ENCODE measurements at places on chromosomes 5 and 9. TPM values are rescaled to one million over a fixed set of nuclear protein-coding genes. Genes with fewer than 3 reads are reported as not detected.

- no peak for DNase-seq
Measured at GRCh38 chr5:17212996-17213395, 4.4 kb upstream of the BASP1 start.

DNA sequence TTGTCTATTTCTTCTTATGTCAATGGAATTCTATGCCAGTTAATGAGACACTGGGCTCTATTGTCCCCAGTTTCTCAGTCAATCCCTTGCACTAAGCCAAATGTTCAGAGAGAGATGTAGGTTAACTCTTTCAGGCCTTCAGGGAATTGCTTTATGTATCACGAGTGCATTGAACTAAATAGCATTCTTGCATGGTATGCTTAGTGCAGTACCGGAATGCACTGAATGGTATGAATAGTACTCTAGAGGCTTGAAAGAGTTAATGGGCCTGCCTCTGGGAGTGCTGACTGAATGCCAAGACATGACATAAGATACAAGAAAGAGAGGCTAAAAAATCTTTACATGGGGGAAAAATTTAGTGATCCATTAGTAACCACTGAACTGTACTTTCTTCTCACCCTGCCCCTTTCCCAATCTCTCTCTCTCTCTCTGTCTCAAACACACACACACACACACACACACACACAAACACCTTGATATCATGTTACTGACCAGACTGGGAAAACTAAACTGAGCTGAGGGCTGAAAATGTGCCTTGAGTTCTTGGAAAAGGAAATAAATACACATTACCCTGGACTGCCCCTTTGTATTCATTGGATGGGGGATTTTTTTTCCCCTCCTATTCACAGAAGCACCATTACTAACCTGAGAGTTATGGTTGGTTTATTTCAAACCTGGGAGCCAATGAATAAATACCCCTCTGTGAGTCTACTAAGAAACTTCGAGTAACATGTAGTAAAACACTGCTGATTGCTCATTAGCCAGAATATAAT is 35.4 kb upstream of the TMC1 start:
- no peak for DNase-seq

DNA sequence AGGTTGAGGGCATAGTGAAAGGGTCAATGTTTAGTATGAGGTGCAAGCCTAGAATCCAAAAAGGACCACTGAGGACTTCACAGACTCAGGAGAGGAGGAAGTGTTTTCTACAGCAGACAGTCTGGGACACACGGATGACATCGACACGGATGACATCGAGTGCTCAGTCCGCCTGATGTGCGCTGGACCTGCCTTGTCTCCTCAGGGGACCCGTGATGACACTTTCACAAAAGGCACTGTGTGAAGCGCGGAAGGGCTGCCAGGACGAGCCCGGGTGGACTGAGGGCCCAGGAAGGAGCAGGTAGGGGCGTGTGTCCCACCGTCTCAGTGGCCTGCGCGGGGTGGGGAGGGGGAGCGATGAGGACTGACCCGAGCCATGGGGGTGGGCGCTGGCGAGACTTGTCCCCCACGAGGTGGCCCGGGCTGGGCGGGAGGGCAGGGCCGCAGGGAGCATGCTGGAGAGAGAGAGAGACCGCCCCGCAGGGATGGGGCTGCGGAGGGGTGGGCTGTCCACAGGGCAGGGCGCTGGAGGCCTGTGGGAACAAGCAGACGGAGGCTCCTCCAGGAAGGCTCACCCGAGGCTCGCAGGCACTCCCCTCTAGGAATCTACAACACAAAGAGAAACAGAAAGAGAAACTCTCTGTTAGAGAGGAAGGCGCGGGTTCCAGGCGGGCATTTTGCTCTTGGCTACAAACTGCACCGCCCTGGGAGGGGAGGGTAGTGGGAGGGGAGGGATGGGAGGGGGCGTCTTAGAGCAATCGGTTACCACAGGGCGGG is 54.9 kb downstream of the USP20 start:
- DNase-seq: peak; percentile 59

DNA sequence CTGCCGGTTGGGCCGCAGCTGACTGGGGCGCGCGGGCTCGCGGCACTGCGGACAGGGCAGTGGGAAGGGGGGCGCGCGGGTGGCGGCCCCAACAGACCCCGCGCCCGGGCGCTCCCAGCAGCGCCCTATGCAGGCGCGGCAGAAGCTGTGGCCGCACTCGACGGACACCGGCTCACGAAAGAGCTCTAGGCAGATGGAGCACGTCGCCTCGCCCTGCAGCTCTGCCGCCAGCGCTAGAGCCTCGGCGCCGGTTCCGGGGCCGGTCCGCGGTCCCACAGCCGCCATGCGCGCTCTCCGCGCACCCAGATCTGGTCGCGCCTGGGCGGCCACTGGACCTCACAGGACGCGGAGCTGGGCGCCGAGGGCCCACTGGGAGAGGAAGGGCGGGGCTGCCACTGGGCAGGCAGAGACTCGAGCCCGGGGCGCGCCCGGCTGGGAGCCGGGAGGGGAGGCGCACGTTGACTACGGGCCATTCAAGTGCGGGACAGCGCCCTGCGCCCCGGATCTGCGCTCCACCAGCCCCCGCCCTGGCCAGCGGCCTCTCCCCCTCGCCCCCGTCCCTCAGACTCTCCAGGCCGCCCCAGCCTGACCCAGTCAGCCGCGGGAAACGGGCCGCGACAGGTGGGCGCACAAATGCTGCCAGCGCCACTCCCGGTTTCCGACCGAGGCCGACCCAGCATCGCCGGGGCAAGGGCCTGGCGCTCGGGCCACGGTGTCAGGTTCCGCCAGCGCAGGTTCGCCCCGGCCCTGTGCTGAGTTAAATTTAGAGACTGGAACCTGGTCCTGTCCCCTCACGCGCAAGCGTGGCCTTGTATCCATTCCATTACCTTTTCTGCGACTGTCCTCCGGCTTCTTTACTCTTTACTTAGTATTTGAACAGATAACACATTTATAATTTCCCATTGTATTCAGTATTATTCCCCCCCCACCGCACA is at the start of gene TRIM7:
TRIM7 (minus strand) TSS at position 371 of the 935 bp plus-strand sequence; CDS start at position 285, 86 bp downstream.
- peak; percentile 71 for DNase-seq

DNA sequence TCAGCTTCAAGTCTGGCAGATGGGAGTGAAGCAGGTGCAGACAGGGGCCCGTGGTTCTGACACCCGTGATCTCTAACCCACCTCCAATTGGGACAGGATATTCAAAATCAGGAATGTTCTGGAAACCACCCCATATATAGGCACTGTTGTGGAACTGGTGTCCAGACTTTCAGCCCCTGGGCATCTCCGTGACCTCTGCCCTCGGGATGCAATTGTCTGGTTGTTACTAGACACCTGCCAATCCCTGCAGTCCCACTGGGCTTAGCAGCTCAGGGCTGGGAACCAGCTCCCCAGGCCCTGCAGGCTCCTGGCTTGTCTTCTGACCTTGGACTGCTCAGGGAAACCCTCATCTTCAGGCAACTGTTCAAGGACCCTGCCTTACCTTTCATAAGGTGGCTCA is 38.8 kb downstream of the NTNG2 start:
- no peak for DNase-seq

GRCh38 chr5:85278193-85278592 is 893.5 kb upstream of the EDIL3 start:
- DNase-seq: no peak

DNA sequence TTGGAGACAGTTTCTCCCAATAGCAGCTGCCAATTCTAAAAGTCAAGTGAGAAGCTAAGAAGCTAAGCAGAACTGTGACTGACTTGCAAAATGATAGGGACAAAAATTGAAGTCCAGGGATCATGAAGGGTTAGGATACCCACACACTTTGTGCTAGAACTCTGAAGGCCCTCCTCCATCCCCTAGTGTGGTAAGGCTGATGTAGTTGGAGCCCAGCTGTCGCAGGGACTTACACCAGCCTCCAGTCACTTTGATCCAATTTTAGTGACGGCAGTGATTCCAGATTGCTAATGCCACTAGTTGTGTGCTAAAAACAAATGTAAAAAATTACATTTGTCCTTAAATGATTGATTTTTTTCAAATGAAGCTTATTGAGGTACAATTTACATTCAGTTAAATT is 742.7 kb upstream of the ZNF608 start:
- no peak for DNase-seq

DNA sequence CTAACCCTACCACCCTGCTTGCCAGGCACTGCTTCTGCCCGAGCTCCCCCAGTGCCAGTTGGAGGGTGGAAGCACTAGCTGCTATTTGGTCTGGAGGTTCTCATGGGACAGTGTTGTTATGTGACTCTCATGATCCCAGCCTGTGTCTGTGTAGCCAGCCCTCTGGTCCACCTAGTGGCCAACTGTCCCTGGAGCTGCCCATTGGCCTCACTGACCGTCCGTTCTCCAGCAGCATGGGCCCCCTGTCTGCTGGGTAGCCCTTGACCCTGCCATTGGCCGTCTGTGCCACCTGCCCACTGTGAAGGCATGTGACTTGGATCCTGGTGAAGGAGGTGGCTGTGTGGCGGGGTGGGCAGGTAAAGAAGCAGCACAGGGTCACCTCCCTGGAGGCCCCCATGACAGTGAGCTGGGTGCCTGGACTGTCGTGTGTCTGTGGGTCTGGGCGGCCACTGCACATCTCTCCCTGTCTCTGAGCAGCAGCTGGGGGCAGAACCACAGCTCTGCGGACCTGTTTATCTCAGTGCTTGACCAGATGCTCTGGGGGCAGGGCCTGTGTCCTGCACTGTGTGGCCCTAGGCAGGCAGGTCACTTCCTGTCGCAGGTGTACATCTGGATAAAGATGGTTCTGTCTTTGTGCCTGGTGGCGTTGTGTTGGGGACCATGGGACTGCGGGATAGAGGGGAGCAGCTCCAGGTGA is 11.4 kb downstream of the PHF2 start:
- peak; percentile 26 for DNase-seq

DNA sequence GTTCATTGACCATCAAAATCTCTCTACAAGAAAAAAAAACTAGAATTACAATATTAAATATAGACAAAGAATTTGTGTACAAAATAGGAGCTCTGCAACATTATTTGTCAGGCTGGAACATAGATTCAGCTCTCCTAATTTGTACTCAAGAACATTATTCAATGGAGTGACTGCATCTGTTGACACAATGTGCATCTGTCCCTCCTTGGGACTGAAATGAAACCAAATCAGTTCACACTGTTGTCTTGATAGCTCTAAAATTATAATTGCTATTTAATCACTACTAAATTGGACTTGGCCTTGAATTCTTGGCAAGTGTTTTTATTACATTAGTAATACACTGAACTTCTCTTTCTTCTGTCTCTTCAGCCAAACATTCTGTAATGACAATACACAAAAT is 47.7 kb downstream of the FTMT start:
- no peak for DNase-seq

The SLC6A18 gene
- total RNA-seq: 0.11 TPM

DNA sequence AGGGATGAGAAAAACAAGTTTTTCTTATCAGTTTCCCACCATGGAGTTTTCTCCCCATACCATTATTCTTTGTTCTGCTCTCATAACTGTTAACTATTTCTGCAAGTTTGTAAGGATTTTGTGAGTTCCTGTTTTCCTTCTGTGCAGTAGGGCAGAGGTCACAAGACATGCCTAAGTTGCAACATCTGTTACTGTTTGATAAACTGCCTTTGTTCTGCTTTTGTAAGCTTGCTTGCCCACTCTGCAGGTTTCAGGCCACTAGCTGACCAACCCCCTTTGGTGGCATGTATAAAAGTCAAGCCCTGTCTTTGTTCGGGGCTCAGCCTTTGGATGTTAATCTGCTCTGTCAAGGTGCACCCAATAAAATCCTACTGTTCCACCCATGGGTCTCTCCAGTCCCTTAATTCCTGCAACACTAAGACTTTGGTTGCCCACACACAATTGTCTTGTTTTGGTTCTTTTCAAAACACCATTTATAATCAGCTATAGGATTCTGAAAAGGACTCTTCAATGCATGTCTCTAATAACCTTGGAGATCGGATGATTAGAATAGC is 545.4 kb downstream of the CDH9 start:
- no peak for DNase-seq

DNA sequence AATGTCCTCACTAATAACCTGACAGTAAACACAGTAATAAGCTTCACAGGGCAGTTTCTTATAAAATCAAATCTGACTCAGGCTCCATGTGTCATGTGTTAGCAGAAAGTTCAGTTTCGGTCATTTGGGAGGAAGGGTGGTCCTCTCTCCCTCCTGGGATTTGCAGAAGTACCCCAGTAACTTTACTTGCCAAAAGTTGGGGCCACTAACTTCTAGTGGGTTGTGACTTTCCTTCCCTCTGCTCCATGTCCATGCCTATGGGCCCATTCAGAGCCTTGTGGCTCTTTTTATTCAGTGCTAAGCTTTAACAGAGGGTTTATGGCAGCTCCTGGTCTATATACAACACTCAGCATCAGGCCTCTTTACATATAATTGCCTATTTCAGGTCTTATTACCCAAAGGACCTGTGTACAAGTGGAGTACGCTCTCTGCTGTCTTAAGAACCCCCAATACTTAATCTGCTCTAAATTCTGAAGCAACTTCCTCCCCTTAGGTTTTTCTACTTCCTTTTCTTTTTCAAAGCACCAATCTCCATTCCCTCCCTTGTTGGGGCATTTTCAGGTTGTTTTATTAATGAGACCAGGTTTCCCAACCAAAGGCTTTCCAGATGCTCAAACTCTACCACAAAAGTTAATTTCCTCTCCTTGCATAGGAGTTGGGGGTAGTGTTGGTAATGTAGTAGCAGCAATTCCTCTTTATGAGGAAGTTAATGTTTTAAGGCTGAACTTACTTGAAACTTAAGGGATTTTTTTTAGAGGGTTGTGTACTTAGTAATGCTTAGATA is 107.7 kb downstream of the CCDC192 start:
- no peak for DNase-seq

The TIFAB gene
- 0.31 TPM for total RNA-seq

The SPACA9 gene
- 2.6 TPM for total RNA-seq

DNA sequence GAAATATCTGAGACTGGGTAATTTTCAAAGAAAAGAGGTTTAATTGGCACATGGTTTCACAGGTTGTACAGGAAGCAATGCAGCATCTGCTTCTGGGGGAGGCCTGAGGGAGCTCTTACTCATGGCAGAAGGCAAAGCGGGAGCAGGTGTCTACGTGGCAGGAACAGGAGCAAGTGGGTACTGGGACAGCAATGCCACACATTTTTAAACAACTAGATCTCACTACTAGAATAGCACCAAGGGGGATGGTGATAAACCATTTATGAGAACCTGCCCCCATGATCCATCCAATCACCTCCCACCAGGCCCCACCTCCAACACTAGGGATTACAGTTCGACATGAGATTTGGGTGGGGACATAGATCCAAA is 47.6 kb upstream of the HOMER1 start:
- DNase-seq: no peak

The ANKRD31 gene
- 0.11 TPM for total RNA-seq

DNA sequence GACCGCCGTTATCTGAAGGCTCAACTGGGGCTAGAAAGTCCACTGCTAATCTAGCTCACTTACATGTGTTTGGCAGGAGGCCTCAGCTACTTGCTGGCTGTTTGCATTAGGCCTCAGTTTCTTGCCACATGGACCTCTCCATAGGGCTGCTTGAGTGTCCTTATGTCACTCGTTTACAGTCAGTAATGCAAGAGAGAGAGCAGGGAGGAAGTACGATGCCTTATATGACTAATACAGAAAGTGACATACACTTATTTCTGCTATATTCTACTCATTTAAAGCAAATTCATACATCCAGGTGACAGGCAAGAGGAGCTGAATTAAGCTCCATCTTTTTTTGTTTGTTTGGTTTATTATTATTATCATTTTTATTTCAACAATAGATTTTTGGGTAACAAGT is 179.6 kb downstream of the LURAP1L start:
- DNase-seq: no peak

GRCh38 chr5:1593903-1594356 is 70.2 kb upstream of the LPCAT1 start:
- DNase-seq: peak; percentile 30

GRCh38 chr5:148825716-148826052 is 727 bp upstream of the ADRB2 start:
- DNase-seq: no peak

The GABRP gene
- 0.27 TPM for total RNA-seq

The CCL27 gene
- total RNA-seq: not detected

Data from left colon (tissue), 2 donors.